Activated CD8-positive, alpha-beta memory T cell treated with anti-CD3 and anti-CD28 coated beads for 48 hours (primary cell): ENCODE measurements at places on chromosomes 7 and 10.

- DNase-seq: no peak
Observed at GRCh38 chr7:41298409-41298808, 404.5 kb downstream of the INHBA start.

GRCh38 chr10:83886871-83887270 is 252.4 kb upstream of the GHITM start:
- DNase-seq: no peak

GRCh38 chr7:90586091-90586490 is 10.0 kb upstream of the CDK14 start:
- DNase-seq: no peak

DNA sequence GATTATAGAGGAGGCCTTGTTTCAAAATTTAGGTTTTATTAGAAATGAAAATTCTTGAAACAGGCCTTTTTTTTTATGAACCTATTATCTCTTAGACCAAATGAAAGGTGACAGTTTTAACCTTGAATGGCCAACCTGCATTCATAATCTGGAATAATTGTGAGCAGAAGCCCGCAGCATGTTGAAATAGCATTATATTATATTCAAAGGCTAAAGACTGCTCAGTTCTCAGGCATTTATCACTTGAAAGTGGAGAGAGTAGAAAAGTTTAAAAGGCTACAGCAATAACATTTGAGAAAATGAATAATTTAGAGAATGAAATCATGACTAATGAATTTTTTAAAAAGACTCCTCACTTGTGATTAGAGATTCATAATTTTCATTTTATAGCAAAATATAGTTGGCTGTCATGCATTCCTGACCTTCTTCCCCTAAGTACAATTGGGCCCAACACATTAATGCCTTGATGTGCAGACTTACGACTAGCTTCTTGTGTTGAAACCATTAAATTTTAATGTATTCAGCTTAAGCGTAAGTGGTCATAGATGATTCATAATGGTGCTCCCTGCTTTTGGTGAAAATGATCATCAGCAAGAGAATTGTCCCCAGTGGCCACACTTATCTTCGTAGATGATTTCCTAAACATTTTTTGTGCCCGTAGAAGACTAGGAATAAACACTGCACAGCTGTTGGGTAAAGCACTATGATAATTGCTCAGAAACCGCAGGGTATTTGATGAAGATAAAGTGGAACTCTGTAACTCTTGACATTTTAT is 346.6 kb upstream of the BMPER start:
- DNase-seq: no peak

DNA sequence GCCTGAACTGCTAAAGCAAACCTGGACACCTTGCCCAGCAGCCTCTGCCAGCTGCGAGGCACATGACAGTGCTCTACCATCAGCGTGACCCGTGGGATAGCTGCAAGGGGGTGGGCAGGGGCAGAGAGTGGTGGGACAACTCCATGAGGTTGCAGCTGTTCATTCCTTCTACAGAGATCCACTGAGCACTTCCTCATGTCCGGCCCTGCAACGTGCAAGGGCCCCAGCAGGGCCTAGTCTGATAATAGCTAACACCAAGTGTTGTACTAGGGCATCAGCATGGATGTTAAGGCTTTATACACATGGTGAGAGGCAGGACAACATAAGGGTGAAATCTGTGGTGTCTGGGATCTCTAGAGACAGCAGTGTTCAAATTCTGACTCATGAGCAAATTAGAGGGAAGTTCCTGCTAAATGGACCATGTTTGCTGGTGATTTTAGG is 14.3 kb downstream of the NOD1 start:
- no peak for DNase-seq

- DNase-seq: no peak
Observed at GRCh38 chr10:88661018-88661417, 3.2 kb upstream of the LIPF start.

DNA sequence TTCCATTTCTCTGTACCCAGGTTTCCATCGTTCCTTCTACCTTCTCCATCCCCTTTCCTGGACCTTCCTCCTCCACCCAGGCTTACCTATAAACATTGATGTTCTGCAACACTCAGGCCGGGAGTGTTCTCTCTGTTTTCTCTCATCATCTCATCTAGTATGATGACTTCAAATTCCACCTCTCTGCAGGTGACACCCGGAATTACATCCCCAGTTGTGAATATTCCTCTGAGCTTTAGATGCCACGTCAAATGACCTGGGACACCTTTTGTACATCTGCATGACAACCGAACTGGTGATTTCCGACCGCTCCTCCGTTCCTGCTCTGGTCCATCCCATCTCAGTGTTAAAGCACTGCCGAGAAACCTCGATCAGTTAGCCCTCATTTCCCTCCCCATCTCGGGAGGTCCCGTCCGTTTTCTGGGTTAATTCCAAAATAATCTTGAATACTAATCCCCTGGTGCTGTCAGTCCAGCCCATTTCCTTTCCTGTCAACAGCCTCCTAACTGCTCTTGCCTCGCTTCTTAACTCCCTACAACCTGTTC is 76.7 kb upstream of the SAMD8 start:
- DNase-seq: no peak

- no peak for DNase-seq
Observed at GRCh38 chr10:75919913-75920312, 488.5 kb downstream of the LRMDA start.

DNA sequence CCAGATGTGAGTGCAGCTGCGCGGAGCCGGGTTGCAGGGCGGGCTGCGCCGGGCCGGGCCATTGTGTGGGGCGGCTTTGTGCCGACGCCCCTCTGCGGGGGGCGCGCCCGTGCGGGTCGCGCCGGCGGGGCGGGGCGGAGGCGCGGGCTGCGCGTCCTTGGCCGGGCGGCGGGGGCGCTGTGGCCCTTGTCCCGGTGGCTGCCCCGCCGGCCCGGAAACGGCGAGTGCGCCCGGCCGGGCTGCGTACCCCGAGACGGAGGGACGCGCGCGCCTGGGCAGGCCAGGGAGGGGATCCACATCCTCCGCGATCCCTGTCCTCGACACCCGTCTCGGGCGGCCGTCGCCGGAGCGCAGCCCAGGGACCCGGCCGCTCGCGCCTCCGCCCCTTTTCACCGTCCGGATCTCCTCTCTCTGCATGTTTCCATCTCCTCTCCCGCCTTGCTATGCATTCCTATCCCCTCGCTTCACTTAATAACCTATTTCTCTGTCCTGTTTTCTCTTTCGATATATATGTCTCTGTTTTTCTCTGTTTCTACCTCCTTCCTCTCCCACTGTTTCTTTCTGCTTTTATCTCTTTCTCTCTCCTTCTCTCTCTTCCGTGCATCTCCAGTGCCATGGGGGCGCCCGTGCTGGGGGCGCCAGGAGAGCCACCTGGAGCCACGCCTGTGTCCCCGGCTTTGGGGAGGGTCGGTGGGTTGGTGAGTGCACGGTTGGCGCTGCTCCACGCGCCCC is 765 bp downstream of the PFKFB3 start:
- DNase-seq: peak; percentile 50

DNA sequence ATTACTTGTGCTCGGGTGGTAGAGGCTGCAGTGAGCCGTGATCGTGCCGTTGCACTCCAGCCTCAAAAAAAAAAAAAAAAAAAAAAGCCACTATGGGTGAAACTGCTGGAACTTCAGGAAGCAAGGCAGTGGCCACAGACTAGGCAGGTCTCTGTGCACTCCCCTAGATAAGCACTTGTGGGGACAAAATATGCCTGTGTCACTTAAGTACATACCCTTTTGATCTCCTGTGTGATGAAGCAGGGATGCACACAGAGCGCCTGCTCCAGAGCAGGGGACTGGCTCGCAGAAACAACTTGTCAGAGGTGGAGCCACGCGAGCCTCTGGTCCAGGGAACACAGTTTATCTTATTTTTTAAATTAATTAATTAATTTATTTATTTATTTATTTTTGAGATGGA is 42.9 kb upstream of the PSAP start:
- DNase-seq: no peak

DNA sequence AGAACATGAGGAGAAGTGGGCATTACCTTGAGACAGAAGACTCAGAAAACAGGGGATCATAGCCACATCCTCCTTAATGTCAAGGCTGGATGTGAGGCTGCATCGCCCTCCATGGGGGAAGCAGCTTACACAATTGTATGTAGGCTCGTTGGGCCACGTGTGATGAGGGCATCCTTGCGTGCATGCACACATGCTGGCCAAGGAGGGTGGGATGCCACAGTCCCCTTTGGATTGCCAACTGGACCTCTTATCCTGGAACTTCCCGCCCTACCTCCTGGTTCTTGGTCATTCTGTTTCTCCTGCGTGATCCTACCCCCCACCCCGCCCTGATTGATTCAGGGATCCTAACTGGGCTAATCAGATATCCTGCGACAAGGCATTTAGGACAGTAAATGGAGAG is 102.0 kb downstream of the PRKAG2 start:
- DNase-seq: no peak

- DNase-seq: peak; percentile 7
Observed at GRCh38 chr10:43594944-43595589, 11.2 kb upstream of the ZNF485 start.

- no peak for DNase-seq
Observed at GRCh38 chr7:40232242-40232893, 97.6 kb downstream of the SUGCT start.

- no peak for DNase-seq
Observed at GRCh38 chr10:538895-539294, 150.6 kb downstream of the DIP2C start.

DNA sequence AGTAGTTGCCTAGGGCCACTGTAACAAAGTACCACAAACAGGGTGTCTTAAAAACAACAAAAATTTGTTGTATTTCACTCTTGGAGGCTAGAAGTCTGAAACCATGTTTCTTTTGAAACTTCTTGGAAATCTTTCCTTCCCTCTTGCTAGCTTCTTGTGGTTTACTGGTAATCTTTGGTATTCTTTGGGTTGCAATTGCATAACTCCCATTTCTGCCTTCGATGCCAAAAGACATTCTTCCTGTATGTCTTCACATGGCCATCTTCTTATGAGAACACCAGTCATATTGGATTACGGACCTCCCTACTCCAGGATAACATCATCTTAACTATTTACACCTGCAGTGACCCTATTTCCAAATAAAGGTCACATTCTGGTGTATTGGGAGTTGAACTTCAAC is 357.4 kb downstream of the PPP1R3A start:
- no peak for DNase-seq

GRCh38 chr7:35519971-35520809 is 174.7 kb downstream of the HERPUD2 start:
- peak; percentile 41 for DNase-seq

DNA sequence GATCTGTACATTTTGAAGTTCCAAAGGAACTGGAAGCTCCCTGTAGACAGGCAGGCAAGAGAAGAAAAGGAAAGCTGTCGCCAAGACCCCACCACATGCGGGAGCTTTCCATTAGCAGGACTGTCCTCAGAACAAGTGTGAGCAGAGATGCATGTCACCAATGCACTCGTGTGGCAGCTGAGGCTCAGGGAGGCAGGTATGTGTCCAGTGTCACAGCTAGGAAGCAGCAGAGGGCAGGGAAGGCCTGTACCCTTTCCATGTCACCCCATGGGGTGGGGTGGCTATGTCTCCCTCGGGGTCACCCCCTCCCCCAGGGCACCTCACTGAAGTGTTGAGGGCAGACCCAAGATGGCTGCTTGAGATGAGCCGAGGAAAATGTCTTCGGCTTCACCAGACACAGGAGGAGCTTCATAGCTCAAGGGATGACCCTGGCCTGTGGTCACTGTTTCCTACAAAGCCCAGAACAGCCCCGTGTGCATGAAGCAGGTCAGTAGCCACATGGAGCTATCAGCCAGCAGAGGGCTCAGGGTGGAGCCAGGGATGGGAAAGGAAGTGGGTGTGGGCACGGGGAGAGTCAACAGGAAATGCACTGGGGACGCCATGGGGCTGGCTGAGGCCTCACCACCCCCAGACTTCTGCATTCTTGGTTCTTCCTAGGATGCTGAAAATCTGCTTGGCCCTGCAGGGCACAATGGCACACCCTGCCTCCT is 96.6 kb downstream of the FAM53B start:
- DNase-seq: no peak

DNA sequence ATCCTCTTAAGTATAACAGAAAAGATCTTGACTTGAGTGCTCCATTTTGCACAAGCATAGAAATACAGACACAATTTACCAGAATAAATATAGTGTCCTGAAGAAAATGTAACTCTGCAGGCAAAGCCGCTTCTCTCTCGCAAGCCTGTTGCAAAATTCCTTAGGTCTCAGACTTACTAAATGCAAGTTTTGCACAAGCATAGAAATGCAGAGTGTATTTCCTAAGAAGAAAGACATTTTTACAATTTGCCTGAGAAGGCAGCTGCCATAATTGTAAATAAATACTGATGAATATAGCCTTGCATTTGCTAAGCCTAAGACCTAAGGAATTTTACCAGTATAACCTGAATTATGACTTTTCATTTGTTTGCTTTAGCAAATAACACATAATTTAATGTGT is 67.1 kb downstream of the AGMO start:
- DNase-seq: no peak

- DNase-seq: no peak
Observed at GRCh38 chr10:13167568-13167967, 6.2 kb downstream of the MCM10 start.
